Activated CD8-positive, alpha-beta memory T cell treated with anti-CD3 and anti-CD28 coated beads, Interleukin-2, amount 10 ng/mL, durations not matched to agents 7 days and 5 days (primary cell): ENCODE measurements at places on chromosomes 2 and 18.

GRCh38 chr18:5052491-5052890 is 144.6 kb downstream of the AKAIN1 start:
- DNase-seq, result no peak

- DNase-seq, result peak; percentile 40
Observed at GRCh38 chr2:119678021-119678656, 862 bp upstream of the TMEM177 start.

GRCh38 chr2:127911737-127912136 is 26.0 kb upstream of the AMMECR1L start:
- no peak for DNase-seq

GRCh38 chr2:30421604-30422443 is 25.2 kb upstream of the LCLAT1 start:
- DNase-seq, result peak; percentile 48

DNA sequence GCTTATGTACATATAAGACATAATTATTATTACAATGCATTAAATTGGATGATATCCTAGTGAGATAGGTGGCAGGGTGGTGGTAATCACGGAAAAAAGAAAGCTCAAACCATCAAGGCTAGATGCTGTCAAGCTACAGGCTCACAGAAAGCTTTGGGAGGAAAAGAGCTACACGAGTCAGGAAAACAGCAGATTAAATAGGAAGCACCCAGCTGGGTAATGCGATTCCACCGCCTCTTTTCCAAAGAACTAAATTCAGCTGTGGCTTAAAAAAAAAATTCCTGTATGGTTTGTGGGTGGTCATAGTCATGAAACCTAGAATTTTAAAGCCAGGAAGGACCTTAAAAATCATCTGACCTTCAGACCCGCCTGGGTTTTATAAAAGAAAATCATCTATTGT is 23.7 kb upstream of the PTPN4 start:
- no peak for DNase-seq

- DNase-seq, result no peak
Observed at GRCh38 chr2:210527286-210527685, 29.1 kb upstream of the CPS1 start.

DNA sequence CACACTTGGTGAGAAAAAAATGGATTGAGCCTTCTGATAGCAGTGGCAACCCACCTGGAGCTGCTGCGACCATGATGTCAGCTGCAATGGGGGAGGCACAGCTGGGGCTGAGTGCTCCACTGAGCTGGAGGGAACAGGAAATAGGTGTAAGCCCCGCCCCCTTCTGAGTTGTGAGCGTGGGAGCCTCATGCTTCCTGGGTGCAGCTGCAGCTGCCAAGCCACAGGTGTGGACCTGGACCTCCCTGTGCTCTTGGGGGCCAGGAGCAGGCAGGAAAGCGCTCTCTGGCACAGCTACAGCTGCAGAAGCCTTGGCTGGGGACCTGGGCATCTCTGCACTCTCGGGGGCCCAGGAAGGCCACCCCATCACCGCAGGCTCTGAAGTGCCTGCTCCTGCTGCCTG is 970.6 kb downstream of the DCDC2C start:
- no peak for DNase-seq

DNA sequence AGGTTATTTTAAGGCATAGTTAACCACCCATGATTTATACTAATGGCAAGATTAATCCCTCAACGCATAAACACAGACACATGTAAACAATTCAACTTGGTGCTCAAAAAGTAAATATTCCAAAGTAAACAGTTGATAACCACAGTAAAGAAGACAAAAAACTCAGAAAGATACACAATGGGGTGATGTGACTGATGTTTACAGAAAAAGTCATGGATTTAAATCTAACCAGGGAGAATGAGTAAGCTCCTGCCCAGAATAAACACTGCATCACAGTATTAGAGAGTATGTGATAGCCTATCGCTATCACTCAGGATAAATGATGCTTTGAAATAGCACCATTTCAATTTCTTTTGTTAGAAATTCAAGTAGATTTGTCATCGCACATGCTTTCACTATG is 49.3 kb downstream of the HIBCH start:
- DNase-seq, result no peak

DNA sequence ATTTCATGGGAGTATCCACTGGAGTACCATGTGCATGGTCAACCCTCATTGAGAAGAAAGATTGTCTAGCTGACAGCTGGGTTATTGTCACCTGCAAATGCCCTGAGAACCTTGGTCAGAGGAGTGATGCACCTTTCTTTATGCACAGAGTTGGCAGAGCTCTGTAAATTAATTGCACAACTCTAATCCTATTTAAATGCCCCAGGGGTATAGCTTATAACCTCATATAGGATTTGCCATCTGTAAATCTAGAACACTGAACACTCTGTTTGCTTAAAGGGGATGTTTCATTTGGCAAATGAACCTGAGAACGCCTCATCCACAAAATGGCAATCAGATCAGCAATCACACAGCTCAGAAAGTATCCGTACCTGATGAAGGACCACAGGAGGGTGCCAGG is 71.8 kb upstream of the SP5 start:
- no peak for DNase-seq

DNA sequence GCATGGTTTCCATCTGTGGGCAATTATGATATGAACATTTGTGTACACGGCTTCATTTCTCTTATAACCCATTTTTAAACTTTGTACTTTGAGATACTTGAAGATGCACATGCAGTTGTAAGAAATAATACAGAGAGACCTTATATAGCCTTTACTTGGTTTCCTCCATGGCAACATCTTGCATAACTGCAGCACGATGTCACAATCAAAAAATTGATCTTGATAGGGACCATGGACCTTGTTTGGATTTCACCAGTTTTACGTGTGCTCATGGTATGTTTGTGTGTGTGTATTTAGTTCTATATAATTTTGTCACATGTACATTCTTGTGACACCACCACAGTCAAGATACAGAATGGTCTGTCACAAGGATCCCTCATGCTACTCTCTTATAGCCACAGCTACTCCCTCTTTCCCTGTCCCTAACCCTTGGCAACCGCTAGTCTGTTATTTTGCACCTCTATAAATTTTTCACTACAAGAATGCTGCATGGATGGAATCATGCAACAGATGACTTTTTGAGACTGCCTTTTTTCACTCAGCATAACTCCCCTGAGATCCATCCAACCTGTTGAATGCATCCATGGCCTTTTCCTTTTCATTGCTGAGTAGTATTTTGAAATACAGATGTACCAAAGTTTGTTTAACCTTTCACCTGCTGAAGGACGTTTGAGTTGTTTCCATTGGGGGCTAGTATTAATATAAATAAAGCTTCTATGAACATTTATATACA is 19.4 kb upstream of the MLPH start:
- no peak for DNase-seq

- no peak for DNase-seq
Observed at GRCh38 chr2:220847006-220847405, 725.1 kb downstream of the EPHA4 start.

DNA sequence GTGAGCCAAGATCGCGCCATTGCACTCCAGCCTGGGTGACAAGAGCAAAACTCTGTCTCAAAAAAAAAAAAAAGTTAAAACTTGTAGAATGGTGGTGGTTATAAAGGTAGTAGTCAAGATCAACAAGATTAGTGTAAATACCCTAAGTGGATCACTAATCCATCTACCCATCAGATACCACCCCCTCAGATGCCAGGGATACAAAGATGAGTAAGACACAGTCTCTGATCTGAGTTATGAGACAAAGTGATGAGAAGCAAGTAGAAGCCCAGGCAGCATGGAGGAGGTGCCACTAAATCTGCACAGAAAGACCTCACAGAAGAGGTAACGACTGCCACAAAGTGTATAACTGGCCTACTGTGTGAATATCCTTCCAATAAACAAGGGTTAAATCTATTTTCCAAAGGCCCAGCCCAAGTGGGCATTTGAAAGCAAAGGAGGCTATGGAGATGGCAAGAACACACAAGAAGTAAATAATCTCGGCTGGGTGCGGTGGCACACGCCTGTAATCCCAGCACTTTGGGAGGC is 20.2 kb downstream of the NFE2L2 start:
- DNase-seq, result no peak

DNA sequence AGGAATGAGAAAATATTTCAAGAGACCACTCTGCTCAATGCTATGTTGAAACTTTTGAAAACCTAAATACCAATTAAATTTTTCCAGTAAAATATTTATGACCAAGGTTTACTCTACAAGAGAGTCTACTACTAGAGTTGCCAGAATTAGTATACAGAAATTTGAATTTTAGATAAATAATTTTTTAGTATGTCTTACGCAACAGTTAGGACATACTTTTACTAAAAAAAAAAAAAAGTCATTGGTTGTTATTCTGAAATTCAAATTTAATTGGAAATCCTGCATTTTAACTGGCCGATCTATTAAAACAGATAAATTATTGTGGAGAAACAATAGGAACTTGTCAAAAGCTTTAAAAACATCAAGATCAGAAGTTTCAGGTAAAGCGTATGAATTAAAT is 49.1 kb upstream of the TMEM200C start:
- DNase-seq, result no peak

DNA sequence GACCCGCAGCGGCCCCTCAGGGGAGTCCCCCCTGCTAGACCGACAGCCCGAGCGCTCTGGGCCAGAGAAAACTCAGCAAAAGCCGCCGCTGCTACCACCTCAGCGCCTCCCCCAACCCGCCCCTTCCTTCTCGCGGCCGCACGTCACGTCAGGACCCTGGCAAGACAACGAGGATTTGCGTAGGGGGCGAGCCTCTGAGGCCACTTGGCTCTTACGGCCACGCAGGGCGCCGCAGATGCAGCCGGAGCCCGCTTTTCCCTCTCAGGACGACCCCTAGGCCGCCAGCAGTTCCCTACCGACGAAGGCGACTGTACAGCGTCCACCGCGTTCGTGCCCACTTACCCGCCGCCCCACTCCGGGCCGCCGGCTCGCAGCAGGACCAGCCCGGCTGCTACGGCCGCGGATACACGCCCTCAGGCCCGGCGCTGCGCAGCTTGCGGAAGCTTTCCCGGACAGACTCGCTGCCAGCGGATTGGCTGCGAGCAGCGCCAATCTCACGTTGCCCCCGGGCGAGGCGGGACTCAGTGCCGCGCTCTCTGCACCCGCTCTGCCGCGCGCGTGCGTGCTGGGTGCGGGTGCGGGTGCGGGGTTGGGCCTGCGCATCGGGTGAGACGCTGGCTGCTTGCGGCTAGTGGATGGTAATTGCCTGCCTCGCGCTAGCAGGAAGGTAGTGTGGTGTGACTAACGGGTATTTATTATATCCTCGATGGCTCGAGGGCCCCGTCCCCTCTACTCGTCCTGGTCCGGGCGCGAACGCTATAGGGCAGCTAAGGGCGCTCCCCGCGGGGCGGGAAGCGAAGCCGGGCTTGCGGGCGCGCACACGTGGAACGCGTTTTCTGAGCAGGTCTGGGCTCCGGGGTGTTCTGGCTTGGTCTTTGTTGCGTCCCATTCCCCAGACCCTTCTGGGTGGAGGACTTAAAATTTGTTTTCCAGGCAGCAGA is at the start of the genes ORMDL1 and PMS1:
Gene ORMDL1, minus strand, starts transcription at position 413 of the 941 bp plus-strand sequence. CDS start 1,744 bp downstream, outside the sequence.
Gene PMS1, plus strand, starts transcription at position 524 of the 941 bp plus-strand sequence. CDS start 7,360 bp downstream, outside the sequence.
- peak; percentile 96 for DNase-seq

DNA sequence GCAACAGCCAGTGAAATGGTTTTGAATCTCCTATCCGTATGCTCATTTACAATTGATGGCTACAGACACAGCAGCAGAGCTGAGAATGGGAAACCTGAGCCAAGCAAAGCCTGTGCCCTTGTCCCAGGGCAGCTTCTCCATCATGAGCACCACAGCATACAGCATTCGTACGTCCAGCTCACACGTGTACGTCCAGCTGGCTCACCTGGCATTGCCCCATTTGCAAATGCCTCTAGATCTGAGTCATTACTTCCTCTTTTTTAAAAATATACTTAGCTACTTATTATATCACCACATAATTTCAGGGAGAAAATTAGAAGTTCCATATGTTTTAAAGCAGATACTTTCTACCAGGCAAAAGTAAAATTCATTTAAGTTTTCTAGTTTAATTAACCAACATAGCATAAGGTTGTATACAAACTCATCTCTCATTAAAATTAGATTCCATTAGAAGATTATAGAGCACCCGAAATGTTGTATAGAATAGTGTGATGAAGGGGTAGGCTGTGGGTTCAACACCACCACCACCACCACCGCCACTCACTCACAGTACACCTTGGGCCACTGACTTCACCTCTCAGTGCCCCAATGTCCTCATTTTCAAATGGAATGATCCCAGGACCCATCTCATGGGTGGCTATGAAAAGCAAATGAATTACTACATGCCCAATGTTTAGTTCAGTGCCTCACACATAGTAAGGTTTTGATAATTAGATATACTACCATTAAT is 31.4 kb upstream of the TMEM177 start:
- DNase-seq, result no peak

- no peak for DNase-seq
Observed at GRCh38 chr2:215917953-215918620, 95.3 kb downstream of the MREG start.

- DNase-seq, result peak; percentile 59
Observed at GRCh38 chr18:23487738-23488570, 15.4 kb upstream of the RMC1 start.

DNA sequence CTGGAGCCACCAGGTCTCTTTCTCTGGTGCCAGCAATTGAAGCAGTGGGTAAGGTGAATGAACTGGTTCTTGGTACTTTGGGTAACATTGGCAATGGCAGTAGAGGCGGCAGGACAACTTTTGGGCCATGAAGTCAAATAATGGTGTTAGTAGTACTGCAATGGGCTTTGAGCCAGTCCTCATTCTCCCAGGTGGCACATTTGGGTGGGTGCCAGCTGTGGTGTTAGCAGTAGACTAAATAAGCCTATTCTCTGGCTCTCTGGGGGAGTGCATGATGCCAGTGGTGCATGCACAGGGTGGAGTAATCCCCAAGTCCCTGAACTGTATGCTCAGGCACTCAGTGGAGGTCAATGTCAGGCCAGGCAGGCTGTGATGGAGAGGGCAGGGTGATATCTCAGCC is 120.2 kb upstream of the LRRTM4 start:
- DNase-seq, result no peak

DNA sequence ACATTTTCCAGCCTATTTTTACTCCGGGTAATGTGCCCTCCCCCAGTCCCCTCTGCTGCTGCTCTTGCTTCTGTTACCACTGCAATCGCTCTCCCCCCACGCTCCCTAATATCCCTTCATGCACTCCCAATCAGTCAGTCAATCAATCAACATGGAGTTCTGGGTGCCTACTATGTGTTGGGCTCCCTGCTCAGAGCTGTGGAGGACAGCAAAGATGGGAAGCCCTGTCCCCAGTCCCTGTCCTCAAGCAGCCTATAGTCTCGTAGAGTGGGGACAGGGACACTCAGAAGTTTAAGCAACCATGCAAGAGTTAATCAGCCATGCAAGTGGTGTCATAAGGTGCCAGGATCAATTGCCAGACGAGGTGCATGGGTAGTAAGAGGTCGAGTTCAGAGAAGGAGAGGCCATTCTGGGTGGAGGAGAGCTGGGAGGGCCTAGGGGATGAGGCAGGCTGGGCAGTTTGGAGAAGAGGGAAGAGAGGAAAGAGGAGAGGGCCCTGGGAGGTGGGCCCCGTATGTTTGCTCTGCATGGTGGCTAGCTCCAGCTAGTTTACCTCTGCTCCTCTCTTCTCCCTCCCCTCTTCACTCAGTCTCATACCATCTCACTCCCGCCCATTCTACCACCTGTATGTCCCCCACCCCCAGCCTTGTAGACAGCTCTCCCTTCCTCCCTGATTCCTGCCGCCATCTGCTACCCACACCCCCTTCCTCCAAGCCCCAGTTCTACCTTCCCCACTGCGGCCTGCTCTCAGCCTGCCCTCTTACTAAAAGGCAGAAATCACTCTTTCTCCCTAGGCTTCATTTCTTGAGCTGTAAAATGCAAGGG is 3.9 kb downstream of the ASIC4 start:
- no peak for DNase-seq
